Foreskin keratinocyte (primary cell): ENCODE measurements at places on chromosomes 12 and 14.

DNA sequence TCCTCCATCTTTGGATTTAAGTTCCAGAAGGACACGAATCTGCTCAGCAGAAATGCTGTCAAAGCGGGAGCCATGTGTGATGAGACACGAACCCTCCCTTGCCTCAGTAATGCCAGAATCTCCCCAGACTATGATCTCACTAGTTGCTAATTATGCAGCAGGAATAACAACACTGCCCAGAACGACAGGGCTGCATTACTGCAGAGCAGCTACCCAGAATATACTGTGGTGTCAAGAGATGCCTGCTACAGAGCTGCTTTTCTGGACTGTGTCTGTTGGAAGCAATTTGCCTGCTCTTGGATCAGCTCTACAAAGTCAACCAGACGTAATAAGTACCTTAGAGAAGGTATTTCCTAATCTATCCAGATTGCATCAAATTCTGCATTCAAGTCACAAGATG is 5.5 kb downstream of the CSRNP2 start:
- DNase-seq: no peak

DNA sequence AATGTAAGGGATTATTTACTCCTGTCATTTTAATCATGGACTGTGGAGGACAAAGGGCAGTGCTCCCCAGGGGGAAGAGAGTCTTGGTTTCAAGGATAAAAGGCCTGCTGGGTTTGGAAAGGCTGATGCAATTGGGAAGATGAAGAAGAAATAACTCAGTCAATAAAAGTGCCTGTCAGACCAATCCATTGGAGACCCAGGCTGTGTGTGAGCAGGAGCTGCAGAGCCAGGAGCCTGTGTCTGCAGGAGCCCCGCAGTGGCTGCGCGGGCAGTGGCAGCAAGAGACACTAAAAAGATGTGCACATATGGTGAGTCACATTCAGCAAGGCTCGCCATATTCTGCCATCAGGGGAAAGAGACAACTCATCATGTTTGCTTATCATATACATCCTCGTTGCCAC is 90.4 kb downstream of the CRACR2A start:
- no peak for DNase-seq

GRCh38 chr14:62957562-62957961 is 87.7 kb downstream of the KCNH5 start:
- peak; percentile 97 for DNase-seq

- no peak for DNase-seq
Measured at GRCh38 chr12:96236221-96236822, 42.1 kb downstream of the ELK3 start.

DNA sequence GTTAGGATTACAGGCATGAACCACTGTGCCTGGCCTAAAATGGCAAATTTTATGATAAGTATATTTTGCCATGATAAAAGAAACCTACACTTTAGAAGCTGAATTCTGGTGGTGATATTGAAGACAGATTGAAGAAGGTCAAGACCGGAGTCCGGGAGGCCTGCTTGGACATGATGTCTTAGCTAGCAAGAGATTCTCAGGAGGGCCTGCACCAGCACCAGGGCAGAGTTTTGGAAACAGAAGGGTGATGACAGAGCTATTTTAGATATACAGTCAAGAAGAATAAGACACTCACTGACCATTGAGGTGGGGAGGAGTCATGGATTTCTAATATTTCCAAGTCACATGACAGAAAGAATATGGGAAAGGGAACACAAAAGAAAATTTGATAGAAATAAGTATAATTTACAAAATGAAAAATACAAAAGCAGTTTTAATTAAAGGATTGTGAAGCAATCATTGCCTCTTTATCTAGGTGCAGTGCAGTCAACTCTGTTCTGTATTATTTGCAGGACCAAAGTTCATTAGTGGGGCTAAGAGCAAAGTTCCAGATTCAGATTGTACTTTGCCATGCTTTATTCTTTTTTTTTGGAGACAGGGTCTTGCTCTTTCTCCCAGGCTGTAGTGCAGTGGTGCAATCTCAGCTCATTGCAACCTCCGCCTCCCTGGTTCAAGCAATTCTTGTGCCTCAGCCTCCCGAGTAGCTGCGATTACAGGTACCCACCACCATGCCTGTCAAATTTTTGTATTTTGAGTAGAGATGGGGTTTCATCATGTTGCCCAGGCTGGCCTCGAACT is 9.3 kb upstream of the PPP4R3A start:
- DNase-seq: no peak

GRCh38 chr12:106109168-106109910 is 29.4 kb downstream of the NUAK1 start:
- no peak for DNase-seq

DNA sequence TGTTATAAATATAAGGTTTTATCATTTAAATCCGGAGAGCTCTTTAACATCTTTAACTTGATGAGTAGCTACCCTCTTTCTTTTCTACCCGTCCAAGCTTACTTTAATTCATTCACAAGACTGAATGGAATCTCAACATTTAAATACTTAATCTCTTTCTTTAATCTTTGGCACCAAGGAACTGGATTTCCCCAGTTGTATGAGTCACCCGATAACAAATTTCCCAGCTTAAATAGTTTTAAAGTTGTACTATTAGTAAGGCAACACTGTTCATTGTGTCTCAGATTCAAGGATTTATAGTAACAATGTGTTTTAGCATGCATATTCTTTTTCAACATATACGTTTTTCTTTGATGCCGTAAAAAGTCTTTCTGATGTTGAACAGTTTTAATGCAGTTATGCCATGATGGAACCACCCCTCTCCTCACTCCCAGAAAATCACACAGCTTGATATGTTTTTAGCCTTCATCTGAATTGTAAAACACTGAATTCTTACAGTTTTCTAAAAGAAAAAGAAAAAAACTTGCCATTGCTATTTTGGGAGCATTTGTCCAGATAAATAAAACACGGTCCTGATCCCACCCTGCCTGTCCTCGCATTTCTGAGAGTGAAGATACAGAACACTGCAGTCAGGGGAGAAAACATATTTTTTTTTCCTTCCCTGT is 16.0 kb upstream of the LRP6 start:
- peak; percentile 69 for DNase-seq

DNA sequence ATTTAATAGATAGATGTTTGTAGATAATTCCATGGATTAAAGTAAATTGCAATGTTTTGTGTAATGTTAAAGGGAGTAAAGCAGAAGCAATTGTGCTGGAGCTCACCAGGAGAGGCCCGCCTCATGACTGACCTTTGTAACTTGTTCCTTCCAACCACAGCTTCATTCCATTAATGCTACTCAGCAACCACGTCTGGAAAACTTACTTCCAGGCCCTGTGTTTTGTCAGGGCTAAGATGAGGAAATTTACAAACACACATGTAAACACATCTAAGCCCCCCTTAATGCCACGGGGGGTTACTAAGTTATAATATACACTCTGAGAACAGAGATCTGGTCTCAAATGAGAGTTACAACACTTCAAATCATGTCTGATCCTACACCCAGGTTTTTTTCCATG is 12.4 kb downstream of the LUM start:
- DNase-seq: peak; percentile 58

GRCh38 chr12:112140728-112141127 is 15.4 kb downstream of the TRAFD1 start:
- no peak for DNase-seq

GRCh38 chr14:103529383-103530365 is 678 bp downstream of the TRMT61A start:
- no peak for DNase-seq

- DNase-seq: no peak
Measured at GRCh38 chr12:115770643-115771042, 506.9 kb downstream of the MED13L start.

GRCh38 chr12:65876161-65876560 is 51.9 kb downstream of the HMGA2 start:
- DNase-seq: no peak

DNA sequence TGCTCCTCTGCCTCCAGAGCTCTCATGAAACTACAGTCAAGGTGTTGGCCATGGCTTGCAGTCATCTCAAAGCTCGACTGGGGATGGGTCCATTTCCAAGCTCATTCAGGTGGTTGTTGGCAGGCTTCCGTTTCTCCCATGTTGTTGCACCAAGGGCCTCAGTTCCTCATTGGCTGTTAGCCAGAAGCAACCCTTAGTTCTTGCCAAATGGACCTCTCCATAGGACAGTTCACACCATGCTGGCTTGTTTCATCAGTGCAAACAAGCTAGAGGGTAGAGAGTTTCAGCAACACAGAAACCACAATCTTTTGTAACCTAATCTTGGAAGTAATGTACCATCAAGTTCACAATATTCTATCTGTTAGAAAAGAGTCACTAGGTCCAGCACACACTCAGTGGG is 22.7 kb upstream of the PPM1A start:
- no peak for DNase-seq

DNA sequence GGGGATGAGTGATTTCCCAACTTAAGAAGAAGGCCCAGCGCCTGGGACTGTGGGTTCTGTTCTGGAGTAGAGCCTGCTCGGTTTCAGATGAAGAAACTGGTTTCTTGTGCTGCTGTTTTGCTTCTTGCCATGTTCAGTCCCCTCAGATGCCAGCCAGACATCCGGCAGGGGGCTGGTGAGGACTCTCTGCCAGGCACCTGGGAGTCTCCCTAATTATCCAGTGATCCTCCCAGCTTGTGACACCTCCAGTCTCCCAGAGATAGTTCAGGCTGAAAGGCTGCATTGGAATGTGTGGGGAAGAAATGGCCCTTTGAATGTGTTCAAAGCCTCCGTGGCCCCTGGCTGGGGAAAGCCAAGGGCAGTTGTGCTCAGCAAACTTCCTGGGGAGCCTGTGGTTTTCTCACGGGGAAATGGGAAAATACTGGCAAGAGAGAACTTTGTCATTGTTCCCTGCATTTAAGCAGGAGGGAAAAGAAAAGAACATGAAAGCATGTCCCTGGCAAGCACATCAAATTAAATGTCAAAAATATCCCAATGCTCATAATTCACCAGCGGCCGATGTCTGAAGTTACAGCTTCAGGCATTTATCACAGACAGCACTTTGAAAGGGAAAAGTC is 8.5 kb upstream of the SERPINA12 start:
- no peak for DNase-seq

GRCh38 chr14:104894331-104895206 is 29.5 kb downstream of the CEP170B start:
- no peak for DNase-seq

DNA sequence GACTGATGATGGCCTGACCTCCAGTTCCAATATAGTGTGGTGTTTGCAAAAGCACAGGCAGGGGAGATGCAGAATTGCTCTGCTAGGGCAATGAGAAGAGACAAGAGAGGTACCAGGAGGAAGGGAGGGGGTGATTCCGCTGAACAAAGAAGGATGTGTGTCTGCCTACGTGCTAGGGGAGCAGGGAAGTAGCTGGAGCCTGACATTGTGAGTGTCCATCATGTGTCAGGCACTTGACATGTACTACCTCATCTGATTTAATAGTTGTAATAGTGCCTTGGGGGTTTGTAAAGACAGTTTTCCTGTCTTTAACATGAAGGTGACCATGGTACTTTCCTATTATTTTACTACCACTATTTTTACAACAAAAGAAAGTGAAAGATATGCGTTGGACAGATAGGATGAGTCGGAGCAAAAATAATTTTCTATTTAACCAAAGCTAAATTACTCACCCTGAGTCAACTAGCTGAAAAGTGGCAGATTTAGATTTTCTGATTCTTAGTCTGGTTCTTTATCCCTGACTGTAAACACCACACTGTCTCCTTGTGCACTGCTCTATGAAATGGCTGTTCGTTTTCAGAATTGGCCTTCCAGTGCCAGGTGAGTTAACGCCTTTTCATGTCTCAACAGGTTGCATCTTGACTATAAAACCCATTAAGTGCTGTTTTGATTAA is 33.7 kb upstream of the TEAD4 start:
- peak; percentile 69 for DNase-seq

DNA sequence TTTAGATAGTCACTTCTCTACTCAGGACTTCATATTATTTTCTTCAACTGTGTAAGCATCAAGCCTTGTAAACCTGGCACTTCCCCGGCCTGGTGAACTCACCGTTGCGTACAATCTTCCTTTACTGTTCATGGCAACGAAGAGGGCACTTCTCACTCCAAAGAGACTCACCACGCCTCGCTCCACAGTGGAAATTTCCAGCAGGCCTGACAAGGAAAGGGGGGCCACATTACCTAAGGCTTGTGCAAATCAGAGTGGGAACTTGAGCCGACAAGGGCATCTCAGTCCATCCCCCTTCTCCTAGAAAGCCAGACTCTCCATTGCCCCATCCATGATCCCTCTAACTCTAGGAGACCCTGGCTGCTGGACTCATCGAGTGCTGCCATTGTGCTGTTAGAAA is 1.6 kb downstream of the FGF6 start:
- DNase-seq: no peak

GRCh38 chr14:59633486-59633885 is 56.9 kb upstream of the CCDC175 start:
- no peak for DNase-seq

GRCh38 chr12:76878099-76878898 is 520 bp downstream of the CSRP2 start:
- DNase-seq: peak; percentile 27

GRCh38 chr12:4439736-4440135 is 5.9 kb downstream of the FGF6 start:
- no peak for DNase-seq

DNA sequence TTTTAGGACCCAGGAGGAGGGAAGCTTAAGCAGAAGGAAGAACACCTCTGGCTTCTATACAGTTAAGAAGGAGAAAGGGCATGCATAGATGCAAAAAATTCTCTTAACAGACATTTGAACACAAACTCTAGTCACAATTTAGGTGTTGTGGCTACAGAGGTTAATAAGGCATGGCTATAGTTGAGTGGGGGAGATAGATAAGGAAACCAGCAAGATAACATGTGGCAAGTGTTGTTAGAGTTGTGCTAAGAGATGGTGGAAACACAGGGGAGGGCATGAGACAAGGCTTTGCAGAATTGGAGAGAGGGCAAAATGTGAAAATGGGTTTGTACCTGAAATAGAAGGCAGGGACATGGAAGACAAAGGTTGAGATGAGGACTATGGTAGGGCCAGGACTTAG is 88.9 kb downstream of the MSRB3 start:
- DNase-seq: no peak

- no peak for DNase-seq
Measured at GRCh38 chr14:99231850-99232713, 39.9 kb downstream of the BCL11B start.

DNA sequence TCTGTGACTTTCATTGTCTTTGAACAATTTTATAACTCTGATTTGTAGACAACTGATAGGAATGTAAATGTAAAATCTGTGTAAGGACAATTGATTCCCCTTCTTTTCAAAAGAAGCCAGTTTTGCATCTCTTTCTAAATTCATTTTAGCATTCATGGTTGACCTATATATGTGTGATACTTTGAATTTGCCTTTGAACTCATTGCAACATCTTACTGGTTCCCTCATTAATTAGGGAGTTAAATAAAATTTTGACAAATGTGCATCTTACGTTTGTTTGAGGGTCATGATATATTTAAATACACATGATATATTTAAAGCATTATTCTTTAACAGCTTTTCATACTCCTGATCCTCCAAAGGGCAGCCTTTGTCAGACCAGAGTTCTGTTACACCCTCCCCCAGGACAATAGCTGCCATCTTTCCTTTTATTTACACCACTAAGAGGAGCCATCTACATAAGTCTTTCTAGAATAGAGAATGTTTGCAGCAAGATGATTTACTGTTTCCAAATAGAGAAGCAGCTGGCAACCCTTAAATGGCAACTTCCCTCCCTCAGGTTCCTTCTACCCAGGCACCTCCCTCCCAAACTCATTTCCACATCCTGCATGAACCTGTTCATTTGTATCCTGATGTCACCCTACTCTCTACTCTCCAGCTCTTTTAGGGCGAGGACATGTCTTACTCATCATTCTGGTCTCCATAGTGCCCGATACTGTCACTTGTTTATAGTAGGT is 40.2 kb upstream of the APPL2 start:
- DNase-seq: peak; percentile 62

GRCh38 chr12:98123021-98123461 is 392.3 kb upstream of the TMPO start:
- no peak for DNase-seq

- DNase-seq: peak; percentile 11
Measured at GRCh38 chr12:19779395-19780056, 340.2 kb downstream of the AEBP2 start.
